ENCODE measurements at places on chromosomes 3 and 15.

- DNase-seq: no peak
Observed at GRCh38 chr3:56812754-56813652, 11.3 kb upstream of the ARHGEF3 start.

- no peak for DNase-seq
Observed at GRCh38 chr3:30848087-30848779, 46.2 kb downstream of the GADL1 start.

DNA sequence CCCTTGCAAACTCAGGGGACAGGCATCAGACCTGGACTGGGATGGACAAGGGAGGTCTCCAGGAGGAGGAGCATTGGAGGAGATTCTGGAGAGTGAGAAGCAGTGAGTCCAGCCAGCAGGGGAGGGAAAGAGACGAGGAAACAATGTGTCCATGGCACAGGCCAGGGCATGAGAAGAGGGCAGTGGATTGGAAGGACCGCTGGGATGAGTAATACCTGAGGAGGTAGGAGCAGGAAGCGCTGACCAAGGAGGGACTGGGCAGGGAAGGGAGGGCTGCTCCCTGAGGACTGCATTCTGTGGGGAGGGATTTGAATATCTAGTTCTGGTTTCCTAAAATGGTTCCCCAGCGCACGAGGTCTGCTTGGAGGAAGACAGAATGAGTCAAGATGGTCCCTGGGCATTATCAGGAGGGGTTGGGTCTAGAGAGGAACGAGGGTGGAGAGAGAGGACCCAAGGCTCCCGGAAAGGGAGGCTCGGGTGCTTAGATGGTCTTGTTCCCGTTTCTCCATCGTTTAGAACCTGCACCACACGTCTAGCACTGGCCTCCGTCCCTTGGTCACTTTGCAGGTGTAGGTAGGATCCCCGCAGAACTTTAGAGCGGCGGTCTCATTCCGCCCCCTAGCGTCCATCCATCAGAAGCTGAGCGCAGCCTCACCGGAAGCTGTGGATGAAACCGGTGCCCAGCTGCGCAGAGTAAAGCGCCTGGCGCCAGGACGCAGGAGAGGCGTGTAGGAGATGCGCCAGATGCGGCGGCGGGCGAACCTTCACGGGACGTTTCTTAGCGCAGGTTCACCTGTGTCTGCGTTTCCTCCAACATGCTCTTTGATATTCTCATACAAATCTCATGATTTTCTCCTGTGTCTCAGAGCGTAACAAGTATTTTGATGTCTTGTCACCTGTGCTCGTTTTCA, 190.7 kb upstream of the NDN start:
- DNase-seq: no peak

GRCh38 chr3:141085343-141086070, 34.4 kb downstream of the SPSB4 start:
- DNase-seq: no peak
